GM12878 (cell line): ENCODE measurements at places on chromosomes 7 and 10. TPM values are rescaled to one million over a fixed set of nuclear protein-coding genes. Genes with fewer than 3 reads are reported as not detected.

COBL gene
- total RNA-seq, result 0.03 and 0.21 TPM in 2 replicates

TLX1 gene
- total RNA-seq, result not detected in 2 replicates

GPR26 gene
- 0.03 TPM in 1 of 2 replicates, not detected in the other for total RNA-seq

- no peaks in the 10 kb centered on the region for H3K36me3 ChIP-seq
- peaks cover 23% of the 10 kb centered on the region for H3K4me1 ChIP-seq
- no peaks in the 10 kb centered on the region for H3K27me3 ChIP-seq
- peak overlapping the region; percentile 27; the same call in 1 of the 2 replicates for H3K27ac ChIP-seq
Observed at GRCh38 chr7:94050046-94050445, 45.9 kb upstream of the BET1 start.
